ENCODE measurements at places on chromosomes 3 and 15. TPM values are rescaled to one million over a fixed set of nuclear protein-coding genes. Genes with fewer than 3 reads are reported as not detected.

Gene SH2D7
- not detected for total RNA-seq

GRCh38 chr3:13333236-13333897 is 86.8 kb downstream of the NUP210 start:
- H3K36me3 ChIP-seq: peaks cover 45% of the 10 kb centered on the region
- no peaks in the 10 kb centered on the region for H3K27me3 ChIP-seq
- no peak overlapping the region for H3K4me3 ChIP-seq
- no peak overlapping the region for H3K27ac ChIP-seq
- DNase-seq: no peak

Gene SLCO2A1
- total RNA-seq: 1.1 TPM

DNA sequence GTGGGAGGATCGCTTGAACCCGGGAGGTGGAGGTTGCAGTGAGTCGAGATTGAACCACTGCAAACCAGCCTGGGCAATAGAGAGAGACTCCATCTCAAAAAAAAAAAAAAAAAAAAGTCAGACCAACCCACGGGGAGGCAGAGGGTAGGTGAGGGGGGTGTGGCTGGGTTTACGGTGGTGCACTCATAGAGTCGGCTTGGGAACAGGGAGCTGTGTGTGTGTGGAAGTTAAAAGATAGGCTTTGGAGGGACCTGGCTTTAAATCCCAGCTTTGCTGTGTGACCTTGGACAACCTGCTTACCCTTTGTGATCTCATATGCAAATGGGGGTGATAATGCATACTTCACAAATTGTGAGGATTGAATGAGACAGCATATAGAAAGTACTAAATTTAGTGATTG is 10.0 kb upstream of the ISLR2 start:
- H3K4me1 ChIP-seq: no peaks in the 10 kb centered on the region
- no peaks in the 10 kb centered on the region for H3K36me3 ChIP-seq
- DNase-seq: no peak

- H3K27me3 ChIP-seq: no peaks in the 10 kb centered on the region
- H3K27ac ChIP-seq: peak overlapping the region; percentile 88
- peaks cover 24% of the 10 kb centered on the region for H3K4me1 ChIP-seq
These were observed 1.2 kb downstream of the MB21D2 start for GRCh38 chr3:192916371-192917027.

Gene SAMMSON
- not detected for total RNA-seq

- no peak overlapping the region for H3K4me3 ChIP-seq
- no peaks in the 10 kb centered on the region for H3K36me3 ChIP-seq
- H3K27me3 ChIP-seq: no peaks in the 10 kb centered on the region
- H3K27ac ChIP-seq: no peak overlapping the region
- DNase-seq: no peak
- no peaks in the 10 kb centered on the region for H3K4me1 ChIP-seq
These were observed 322.3 kb upstream of the TBL1XR1 start for GRCh38 chr3:177519588-177519987.

GRCh38 chr3:4738737-4739274 is 240.4 kb upstream of the BHLHE40 start:
- no peak overlapping the region for H3K4me3 ChIP-seq
- H3K27ac ChIP-seq: no peak overlapping the region
- no peaks in the 10 kb centered on the region for H3K36me3 ChIP-seq
- no peak for DNase-seq
- no peaks in the 10 kb centered on the region for H3K4me1 ChIP-seq

Data from H1 (cell line).